ENCODE measurements at places on chromosomes 1 and 21.

- peak; percentile 36 for DNase-seq
Measured at GRCh38 chr1:33586106-33586505, 113.7 kb downstream of the ZSCAN20 start.

- no peak for DNase-seq
Measured at GRCh38 chr1:111045033-111045722, 81.5 kb upstream of the LRIF1 start.

DNA sequence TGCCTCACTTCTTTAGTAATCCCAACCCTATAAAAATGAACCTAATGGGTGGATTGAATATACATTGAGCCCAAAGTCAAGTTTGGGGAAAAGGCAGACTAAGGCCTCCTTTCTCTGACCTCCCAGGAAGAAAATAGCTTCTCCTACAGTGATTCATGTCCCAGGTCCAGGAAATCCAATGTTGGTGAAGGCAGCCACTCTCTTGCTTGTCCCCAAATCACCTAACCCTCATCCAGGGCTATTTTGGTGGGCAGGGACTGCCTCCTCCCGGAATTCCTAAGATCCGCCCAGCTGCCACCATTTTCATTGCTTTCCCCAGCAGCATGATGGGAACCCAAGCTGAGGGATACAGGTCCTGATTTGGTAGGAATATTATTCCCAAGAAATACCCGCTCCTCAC is 8.4 kb downstream of the MYOG start:
- DNase-seq: no peak

- DNase-seq: no peak
Measured at GRCh38 chr1:25187077-25187476, 45.2 kb downstream of the SYF2 start.

- peak; percentile 94 for DNase-seq
Measured at GRCh38 chr1:218585511-218586184, 240.5 kb downstream of the TGFB2 start.

DNA sequence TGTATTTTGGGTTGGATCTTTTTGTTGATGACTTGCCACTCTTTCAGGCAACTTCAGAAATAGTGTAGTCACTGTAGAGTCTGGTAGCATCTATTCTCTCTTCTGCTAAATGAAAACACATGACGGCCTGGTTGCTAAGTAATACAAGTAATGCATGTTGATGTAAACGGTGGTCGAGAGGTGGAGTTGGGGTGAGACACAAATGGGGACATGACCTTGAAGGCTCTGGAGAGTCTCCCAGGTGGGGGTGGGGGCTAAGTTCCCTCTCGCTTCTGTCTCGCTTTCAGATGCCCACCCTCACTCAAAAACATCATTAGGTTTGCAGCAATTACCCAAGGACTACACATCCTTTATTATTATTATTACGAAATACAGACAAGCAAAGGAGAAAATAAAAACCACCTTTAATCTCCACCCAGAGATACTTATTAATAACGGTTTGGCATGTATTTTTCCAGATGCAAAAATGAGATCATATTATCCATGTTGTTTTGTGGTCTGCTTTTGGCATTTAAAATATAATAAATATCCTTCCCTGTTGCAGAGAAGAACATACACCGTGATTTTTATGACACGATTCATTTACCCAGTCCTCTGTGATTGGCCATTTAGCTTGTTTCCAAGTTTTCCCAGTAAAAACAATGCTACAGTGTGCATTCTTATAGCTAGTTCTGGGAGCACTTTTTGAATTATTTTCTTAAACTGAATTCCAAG is 138.1 kb downstream of the MIS18A start:
- DNase-seq: no peak

DNA sequence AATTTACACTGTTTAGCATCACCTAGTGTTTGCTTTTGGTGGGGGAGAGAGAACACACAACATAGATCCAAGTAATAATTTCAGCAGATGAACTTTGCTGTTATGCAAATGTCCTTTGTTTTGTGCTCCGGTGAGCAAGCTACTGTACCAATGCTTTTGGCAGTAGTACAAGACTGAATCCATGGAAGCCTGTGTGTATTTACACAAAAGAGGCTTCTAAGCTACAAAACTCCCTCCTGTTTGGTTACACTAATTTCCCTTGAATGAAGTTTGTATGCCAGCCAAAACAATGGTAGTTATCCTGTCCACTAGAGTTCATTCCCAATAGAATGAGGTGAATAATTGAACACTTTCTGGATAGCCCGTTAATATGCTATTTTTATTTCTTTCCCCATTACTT is 320.5 kb downstream of the KCTD3 start:
- no peak for DNase-seq

- DNase-seq: no peak
Measured at GRCh38 chr1:226948996-226949395, 8.9 kb downstream of the COQ8A start.

- no peak for DNase-seq
Measured at GRCh38 chr1:237043846-237044636, 2.1 kb downstream of the RYR2 start.

DNA sequence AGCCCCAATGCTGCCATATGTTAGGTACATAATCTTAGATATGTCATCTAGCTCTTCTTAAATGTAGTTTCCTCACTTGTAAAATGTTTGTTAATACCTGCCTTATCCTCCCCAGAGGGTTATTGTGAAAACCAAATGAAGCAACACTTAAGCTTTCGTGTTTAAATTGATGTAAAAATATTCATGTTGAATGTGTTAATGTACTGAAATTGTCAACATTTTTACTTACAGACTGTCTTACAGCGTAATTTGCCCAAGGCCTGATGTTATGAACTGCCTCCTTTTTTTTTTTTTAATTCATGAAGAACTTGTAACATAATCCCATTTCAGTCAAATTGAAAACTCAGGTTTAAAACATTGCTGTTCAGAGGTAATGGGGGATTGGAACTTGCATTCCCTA is 25.6 kb upstream of the ENAH start:
- DNase-seq: no peak
